ENCODE measurements at places on chromosomes 6 and 20. TPM values are rescaled to one million over a fixed set of nuclear protein-coding genes. Genes with fewer than 3 reads are reported as not detected.

DNA sequence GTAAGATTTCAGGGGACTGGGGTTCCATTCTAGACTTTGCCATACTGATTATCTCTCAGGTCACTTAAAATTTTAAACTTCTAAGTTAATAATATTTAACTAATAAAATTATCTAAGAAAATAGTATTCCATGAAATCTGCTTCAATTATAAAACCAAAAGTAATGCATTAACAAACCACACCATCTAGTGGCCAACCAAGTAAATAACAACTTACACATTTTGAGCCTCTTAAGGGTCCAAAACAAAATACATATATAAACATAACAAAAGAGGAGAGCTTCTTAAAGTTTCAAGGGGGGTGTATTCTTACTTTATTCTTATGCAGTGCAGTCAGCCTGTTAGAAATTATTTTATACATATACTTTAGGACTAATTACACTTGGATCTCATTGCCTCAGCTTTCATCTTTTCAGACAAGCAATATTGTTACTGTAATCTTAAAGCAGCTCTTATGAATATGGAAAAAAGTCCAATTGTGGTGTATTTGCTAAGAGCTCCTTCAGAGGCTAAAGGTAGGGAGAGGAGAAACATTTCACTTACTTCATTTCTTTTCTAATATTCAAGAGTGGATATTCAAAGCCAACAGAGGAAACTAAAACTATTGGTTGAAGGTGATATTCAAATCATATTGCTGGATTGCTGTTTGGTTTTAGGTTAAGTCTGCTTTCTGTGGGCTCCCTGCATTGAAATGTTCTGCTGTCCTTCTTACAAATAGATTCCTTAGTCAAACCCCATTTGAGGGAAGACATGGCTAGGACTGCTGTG, 199.7 kb upstream of the SIM1 start:
- DNase-seq = no peak

DNA sequence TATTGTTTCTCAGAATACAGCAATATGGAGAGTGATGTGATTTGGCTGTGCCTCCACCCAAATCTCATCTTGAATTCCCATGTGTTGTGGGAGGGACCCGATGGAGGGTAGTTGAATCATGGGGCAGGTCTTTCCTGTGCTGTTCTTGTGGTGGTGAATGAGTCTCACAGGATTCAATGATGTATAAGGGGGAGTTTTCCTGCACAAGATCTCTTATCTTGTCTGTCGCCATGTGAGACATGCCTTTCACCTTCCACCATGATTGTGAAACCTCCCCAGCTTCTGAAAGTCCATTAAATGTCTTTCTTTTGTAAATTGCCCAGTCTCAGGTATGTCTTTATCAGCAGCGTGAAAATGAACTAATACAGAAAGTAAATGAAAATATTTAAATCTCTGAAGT, 234.8 kb upstream of the TENT5A start:
- no peak for DNase-seq

GRCh38 chr6:6912817-6913744, 194.7 kb upstream of the RREB1 start:
- no peak for DNase-seq

DNA sequence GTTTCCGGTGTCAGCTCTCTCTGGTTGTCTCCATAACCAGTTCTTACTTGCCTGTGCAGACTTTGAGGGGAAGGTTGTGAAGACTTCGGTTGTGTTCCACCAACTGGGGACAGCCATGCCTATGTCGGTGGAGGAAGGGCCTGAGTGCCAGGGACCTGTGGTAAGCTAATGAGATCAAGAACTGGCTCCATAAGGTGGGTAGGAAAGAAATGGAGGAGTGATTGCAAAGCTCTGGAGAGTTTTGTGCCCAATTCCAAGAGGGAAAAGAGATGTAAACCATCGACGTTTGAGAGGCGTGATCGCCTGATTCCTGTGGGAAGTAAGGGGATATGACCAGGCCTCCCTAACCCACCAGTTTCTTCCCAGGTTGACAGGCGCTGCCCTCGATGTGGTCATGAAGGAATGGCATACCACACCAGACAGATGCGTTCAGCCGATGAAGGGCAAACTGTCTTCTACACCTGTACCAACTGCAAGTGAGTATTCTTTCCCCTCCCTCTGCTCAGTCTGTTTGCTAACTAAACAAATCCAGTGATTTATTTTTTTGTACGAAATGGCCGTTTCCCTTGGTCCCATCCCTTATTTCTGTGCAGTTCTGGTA, 893 bp downstream of the POLR1H start:
- no peak for DNase-seq

The MAPK13 gene
- total RNA-seq = 8.5 TPM

The AVP gene
- total RNA-seq = 0.33 TPM
